Activated T-cell treated with anti-CD3 and anti-CD28 coated beads for 4 hours (primary cell): ENCODE measurements at places on chromosomes 2 and 18.

DNA sequence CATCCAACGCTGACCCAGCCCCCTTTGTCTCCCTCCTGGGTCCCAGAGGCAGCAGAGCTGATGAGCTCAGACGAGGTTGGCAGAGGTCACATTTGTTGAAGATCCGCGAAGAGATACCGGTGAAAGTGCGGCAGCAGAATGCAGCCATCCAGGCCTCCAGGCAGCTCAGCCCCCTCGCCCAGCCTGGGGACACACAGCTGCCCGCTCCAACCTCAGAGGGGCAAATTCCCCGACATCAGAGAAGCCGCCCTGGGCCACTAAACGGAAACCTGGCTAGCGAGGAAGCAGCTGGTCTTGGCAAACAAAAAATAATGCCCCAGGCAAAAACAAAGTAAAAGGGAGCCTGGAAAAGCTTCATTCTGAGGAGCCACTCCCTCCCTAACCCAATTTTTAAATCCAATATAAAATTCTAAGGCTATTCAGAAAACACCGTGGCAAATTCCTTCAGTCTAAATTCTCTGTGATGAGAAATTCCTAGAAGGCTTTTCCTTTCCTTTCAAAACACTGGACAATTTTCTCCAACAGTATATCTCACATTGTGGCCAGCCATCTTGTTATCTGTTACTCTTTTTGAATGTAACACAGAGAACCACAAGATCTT is 262.4 kb downstream of the SS18 start:
- DNase-seq, result no peak

DNA sequence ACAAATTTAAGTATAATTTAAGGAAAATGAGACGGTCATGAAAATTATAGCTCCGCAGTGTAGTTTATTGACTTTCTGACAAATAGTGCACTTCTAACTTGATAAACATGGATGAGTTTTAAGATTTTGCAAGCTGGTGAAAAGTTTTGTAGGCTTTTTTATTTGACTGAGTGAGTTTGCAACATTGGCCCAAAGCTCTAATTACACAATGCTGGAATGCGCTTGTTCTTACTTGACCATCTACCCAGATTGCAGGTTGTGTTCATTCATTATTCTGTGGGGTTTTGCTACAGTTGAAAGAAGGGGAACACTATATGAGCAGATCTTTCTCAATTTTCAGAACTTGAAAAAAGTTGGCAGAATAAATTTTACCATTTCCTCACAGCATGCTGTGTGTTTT is 13.5 kb downstream of the SPOPL start:
- DNase-seq, result no peak

GRCh38 chr2:200616193-200616592 is 30.4 kb downstream of the AOX1 start:
- no peak for DNase-seq

DNA sequence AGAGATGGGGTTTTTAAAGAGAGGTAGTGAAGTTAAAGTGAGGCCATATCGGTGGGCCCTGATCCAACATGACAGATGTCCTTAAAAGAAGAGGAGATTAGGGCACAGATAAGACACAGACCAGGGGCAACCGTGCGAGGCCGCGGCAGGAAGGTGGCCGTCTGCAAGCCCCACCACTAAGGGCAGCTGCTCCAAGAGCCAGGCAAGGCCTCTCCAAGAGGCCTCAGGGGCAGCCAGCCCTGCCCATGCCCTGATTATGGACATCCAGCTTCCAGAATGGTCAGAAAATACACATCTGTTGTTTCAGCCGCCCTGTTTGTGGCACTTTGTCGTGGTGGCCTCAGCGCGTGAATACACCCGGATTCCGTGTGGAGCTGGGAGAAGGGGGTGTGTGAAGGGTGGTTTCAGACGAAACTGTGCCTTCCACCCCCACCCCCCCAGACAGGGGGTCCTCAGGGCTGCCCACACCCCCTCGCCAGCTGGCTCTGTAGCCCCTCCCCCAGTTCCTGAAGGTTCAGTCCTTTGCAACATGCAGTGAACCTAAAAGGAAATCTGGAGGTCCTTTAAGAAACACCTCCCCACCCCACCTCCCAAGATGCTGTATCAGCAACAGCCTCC is 74.1 kb upstream of the SMAD7 start:
- no peak for DNase-seq

- no peak for DNase-seq
Measured at GRCh38 chr2:85785027-85785822, 31.4 kb downstream of the ATOH8 start.

DNA sequence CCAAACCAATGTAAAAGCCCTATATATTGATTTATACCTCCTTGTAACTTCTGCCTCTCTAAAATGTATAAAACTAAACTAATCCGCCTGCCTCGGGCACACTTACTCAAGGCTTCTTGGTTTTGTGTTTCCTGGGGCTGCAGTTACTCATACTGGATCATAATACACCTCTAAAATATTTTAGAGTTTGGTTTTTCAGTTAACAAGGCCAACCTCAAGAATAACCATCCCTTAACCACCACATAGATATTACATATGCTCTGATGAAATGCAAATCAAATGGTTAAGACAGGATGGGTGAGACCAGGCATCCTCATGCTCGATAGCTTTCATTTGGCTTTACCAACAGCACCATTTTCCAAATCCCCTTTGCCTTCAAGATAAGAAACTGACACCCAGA is 46.4 kb downstream of the UXS1 start:
- DNase-seq, result no peak

- no peak for DNase-seq
Measured at GRCh38 chr2:19772981-19773380, 128.8 kb downstream of the TTC32 start.

DNA sequence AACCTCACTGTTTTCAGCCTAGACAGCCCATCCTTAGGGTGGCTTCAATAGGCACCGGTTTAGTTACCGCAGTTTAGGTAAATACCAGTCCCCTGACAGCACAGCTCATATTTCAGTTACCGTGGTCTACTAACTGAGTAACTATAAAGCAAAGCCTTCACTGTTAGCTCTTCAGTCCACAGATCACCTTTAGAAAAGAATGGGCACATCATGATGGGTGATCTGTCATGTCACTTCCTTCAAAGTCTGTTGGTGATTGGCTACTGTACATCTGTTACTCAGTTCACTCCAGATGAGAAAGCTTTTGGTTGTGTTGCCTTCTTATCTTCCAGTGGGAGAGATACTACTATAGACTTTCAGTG is 21.0 kb downstream of the SLC20A1 start:
- DNase-seq, result no peak

DNA sequence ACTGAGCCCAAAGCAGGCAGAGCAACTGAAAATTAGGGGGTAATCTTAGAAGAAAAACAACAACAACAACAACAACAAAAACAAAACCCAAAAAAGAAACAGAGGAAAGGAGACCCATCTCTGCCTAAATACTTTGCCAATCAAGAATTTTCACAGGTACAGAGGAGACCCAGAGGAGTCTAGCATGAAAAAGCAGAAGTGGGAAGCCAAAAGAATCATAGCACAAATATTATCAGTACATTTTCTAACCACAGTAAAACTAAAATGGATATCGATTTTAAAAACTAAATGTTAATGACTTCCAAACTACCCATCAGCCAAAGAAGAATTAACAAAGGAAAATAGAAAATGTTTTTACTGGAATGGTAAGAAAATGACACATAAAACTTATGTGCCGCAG is 148.1 kb downstream of the BAZ2B start:
- DNase-seq, result no peak
